Breast epithelium (tissue), 4 donors: ENCODE measurements at places on chromosomes 11 and 22. TPM values are rescaled to one million over a fixed set of nuclear protein-coding genes. Genes with fewer than 3 reads are reported as not detected.

CCDC73 gene
- not detected for total RNA-seq

CD82 gene
- 40.4 TPM for total RNA-seq

- no peak for DNase-seq
Observed at GRCh38 chr22:47124961-47125360, 362.5 kb downstream of the TBC1D22A start.

GRCh38 chr22:50720301-50721256 lies 17.4 kb upstream of the ACR start:
- no peak for DNase-seq

DNA sequence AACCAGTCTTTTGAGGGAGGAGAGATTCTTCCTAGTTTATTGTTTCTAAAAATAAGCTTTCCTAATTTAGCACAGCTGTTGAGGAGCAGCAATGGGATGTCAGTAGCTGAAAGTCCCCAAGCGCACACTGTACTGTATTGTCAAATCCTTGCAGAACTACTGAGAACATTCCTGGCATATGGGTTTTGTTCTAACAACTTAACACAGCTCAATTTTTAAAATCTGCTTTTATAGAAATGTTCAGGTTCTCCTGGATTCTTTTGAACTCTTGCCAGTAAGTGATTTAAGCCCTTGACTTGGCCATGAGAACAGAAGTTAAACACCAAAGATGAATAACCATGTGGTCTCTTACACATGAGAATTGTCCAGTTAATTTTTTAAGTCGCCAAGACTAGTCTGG lies 218.6 kb downstream of the FAT3 start:
- no peak for DNase-seq
